CD4-positive, CD25-positive, alpha-beta regulatory T cell (primary cell): ENCODE measurements at places on chromosomes 3 and 15.

DNA sequence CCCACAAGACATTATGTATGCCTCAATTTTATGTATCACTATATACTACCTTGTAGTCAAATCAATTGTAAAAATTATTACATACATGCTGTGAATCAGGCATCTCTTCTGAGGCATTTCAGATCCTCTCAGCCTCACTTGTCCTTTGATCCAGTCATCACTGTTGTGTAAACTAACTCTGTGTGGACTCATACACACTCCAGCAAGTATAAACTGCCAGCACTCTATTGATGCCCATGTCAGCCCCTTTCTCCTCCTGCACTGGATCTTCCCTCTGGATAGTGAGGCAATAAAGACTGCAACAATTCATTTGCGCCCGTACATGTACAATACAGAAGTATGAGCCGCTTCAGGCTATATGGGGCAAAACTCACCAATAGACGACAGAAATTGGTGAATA is 364.7 kb upstream of the TGFBR2 start:
- H3K4me3 ChIP-seq: no peak overlapping the region
- H3K4me1 ChIP-seq: no peaks in the 10 kb centered on the region
- DNase-seq: no peak
- peaks cover 1% of the 10 kb centered on the region for H3K27me3 ChIP-seq
- no peaks in the 10 kb centered on the region for H3K36me3 ChIP-seq

- DNase-seq: no peak
- H3K27ac ChIP-seq: no peak overlapping the region
- no peaks in the 10 kb centered on the region for H3K27me3 ChIP-seq
- H3K4me3 ChIP-seq: no peak overlapping the region
- H3K4me1 ChIP-seq: no peaks in the 10 kb centered on the region
These were observed 193.4 kb upstream of the UBE2E1 start for GRCh38 chr3:23612296-23612891.

GRCh38 chr15:85581495-85581894 is 201.1 kb downstream of the AKAP13 start:
- H3K27me3 ChIP-seq: no peaks in the 10 kb centered on the region
- peak overlapping the region; percentile 95 for H3K4me3 ChIP-seq
- H3K27ac ChIP-seq: peak overlapping the region; percentile 90
- DNase-seq: peak; percentile 74
- H3K4me1 ChIP-seq: peaks cover 66% of the 10 kb centered on the region
- peaks cover 21% of the 10 kb centered on the region for H3K36me3 ChIP-seq

GRCh38 chr3:194075088-194075615 is 60.8 kb upstream of the HES1 start:
- peaks cover 10% of the 10 kb centered on the region for H3K4me1 ChIP-seq
- DNase-seq: no peak
- H3K27ac ChIP-seq: no peak overlapping the region
- H3K27me3 ChIP-seq: peaks cover 5% of the 10 kb centered on the region

GRCh38 chr15:85327820-85328219 is 52.6 kb upstream of the AKAP13 start:
- H3K27ac ChIP-seq: no peak overlapping the region
- no peaks in the 10 kb centered on the region for H3K27me3 ChIP-seq
- H3K36me3 ChIP-seq: no peaks in the 10 kb centered on the region
- H3K4me1 ChIP-seq: peaks cover 35% of the 10 kb centered on the region
- DNase-seq: no peak
- H3K4me3 ChIP-seq: no peak overlapping the region

DNA sequence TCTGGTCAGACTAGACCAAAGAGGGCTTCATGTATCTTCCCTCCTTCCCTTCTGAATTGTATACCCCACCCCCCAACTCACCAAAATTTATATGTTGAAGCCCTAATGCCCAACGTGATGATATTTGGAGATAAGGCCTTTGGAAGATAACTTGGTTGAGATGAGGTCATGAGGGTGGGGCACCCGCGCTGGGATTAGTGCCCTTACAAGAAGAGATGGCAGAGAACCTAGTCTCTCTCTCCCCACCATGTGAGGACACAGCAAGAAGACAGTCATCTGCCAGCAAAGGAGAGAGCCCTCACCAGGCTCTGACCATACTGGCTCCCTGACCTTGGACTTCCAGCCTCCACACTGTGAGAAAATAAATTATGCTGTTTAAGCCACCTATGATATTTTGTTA is 13.5 kb downstream of the PLCD1 start:
- H3K27ac ChIP-seq: no peak overlapping the region
- H3K4me1 ChIP-seq: no peaks in the 10 kb centered on the region
- peaks cover 51% of the 10 kb centered on the region for H3K36me3 ChIP-seq
- no peak for DNase-seq
- no peaks in the 10 kb centered on the region for H3K27me3 ChIP-seq
- no peak overlapping the region for H3K4me3 ChIP-seq

DNA sequence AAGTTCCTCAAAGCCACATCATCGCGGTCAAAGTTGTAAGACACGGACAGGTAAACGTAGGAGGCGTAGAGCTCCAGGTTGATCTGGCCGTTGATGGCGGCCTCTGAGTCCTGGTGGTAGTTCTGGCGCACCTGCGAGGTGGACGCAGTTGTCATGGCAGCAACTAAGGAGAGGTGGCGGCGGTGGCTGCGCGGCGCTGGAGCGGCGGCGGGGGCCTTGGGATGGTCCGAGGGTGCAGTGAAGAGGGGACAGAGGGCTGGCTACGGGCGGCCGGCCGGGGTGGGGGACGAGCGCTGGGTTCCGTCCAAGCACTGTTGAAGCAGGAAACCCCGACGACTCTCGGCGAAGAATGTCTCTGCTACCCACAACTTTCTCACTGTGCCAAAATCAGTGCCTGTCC is 38.9 kb downstream of the RAB7A start:
- DNase-seq: no peak
- peaks cover 4% of the 10 kb centered on the region for H3K36me3 ChIP-seq
- H3K4me3 ChIP-seq: no peak overlapping the region
- H3K27ac ChIP-seq: no peak overlapping the region

DNA sequence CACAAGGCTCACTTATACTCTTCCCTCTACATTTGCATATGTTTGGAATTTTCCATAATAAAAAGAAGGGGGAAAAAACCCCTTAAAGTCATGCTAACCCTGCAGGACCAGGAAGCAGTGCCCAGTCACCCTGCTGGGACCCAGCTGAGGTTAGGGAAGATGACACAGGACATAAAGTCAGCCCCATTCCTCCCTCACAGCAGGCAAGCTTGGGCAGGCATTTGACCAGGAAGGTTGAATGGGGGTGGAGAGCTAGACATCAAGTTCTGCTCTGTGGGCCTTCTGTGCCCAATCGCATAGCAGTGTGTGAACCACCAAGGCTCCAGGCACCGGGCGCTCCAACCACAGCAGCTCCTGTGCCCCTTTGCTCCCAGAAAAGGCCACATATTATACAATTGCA is 7.1 kb upstream of the HDAC11 start:
- no peaks in the 10 kb centered on the region for H3K27me3 ChIP-seq
- H3K4me3 ChIP-seq: no peak overlapping the region
- no peak for DNase-seq
- no peak overlapping the region for H3K27ac ChIP-seq
- H3K4me1 ChIP-seq: no peaks in the 10 kb centered on the region

DNA sequence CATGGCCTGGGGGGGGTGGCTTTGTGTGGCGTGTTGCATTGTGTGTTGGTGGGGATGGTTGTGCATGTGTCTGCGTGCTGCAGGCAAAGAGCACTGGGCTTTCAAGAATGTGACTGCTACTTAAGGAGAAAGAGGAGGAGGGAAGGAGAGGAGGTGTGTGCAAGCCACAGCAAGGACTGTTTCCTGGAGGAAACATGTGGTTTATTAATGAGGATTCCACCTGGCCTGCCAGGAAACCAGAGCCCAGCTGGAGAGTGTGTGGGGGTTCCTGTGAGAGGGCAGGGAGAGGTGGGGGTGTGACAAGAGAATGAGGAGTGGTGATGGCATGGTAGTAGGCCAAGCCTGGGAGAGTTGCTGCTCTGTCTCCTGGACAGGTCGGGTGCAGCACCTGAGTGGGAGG is 258.1 kb upstream of the ROPN1 start:
- no peak for DNase-seq
- no peaks in the 10 kb centered on the region for H3K36me3 ChIP-seq
- H3K4me3 ChIP-seq: no peak overlapping the region

DNA sequence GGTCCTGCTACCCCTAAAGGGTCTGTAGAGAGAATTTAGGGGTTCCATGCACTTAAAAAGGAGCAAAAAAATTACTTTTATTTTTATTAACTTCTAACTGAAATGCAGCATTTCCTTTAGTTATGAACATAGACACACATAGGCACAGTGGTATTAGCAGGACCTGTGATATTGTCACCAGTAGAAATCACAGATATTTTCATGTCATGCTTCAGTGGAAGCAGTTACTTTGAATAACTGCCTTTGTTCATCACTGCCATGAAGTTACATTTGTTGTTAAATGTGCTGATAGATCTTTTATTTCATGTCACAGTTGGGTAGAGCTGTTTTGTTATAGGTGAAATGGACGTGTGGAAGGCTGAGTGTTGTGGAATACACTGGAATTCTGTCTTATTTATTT is 37.4 kb downstream of the TRAK1 start:
- no peak overlapping the region for H3K27ac ChIP-seq
- H3K4me3 ChIP-seq: no peak overlapping the region
- H3K4me1 ChIP-seq: no peaks in the 10 kb centered on the region
- H3K27me3 ChIP-seq: no peaks in the 10 kb centered on the region
- peaks cover 5% of the 10 kb centered on the region for H3K36me3 ChIP-seq

DNA sequence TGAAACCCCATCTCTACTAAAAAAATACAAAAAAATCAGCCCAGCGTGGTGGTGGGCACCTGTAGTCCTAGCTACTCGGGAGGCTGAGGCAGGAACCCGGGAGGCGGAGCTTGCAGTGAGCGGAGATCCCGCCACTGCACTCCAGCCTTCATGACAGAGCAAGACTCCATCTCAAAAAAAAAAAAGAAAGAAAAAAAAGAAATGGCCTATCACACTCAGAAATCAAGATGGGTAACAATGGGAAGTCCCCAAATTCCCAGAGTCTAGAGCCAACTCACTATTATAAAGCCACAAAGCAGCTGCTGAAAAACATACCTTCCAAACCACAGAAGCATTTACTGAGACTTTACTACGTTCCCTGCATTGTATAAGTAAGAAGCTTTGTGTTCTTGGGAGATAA is 7.5 kb downstream of the HDGFL3 start:
- no peaks in the 10 kb centered on the region for H3K36me3 ChIP-seq
- H3K27me3 ChIP-seq: peaks cover 15% of the 10 kb centered on the region
- no peak overlapping the region for H3K4me3 ChIP-seq
- H3K27ac ChIP-seq: no peak overlapping the region
- no peaks in the 10 kb centered on the region for H3K4me1 ChIP-seq
- DNase-seq: no peak

DNA sequence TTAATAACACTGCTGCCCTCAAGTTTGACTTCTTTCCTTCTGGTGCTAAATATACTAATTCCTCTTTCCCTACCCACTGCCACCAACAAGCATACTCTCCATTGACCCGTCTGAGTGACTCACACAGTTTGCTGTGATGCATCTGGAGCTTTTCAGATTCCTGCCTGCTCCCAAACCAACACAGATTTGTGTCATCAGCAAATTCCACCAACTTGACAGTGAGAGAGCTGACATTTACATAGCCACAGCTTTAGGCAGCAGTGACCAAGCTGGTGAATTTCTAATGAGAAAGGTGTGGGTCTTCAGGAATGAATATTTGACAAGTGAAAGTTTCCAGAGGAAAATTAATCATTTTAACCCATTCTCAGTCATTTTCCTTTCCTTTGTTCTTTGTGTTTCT is 96.5 kb upstream of the PRICKLE2 start:
- H3K27me3 ChIP-seq: no peaks in the 10 kb centered on the region
- H3K4me1 ChIP-seq: no peaks in the 10 kb centered on the region
- H3K36me3 ChIP-seq: no peaks in the 10 kb centered on the region
- H3K27ac ChIP-seq: no peak overlapping the region

DNA sequence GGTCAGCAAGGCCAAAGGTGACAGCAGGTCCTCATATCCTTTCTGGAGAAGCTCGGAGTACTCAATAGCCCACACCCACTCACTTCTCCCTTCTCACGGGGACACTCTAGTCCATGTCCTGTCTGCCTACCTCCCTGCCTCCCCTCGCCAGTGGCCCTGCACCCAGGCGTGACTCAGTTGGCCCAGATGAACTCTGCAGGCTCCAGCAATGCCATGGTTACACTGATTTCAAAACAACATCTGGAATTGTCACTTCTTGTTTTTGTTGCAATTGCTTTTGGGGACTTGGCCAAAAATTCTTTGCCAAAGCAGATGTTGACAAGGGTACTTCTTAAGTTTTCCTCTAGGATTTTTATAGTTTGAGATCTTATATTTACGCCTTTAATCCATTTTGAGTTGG is 13.0 kb downstream of the IL16 start:
- no peaks in the 10 kb centered on the region for H3K4me1 ChIP-seq
- H3K27ac ChIP-seq: no peak overlapping the region
- no peak overlapping the region for H3K4me3 ChIP-seq
- no peaks in the 10 kb centered on the region for H3K36me3 ChIP-seq
- peaks cover 2% of the 10 kb centered on the region for H3K27me3 ChIP-seq

DNA sequence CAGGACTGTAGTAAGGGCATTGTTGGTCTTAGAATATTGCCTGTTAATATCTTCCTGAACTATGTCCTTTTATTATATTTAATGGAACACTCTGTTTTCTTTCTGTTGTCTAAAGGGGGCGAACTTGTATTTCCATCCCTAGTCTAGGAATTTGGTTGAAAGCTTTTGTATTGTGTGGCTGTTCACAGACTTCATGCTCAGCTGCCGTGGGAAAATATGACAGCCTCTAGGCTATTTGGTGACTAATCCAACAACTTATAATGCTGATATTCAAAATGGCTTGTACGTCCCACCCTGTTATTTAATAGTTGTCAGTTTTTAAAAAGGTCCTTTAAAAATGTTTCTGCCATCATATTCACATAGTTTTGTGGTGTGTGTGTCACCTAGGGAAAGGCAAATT is 202.6 kb downstream of the KLHL25 start:
- DNase-seq: no peak
- H3K27ac ChIP-seq: no peak overlapping the region
- peaks cover 11% of the 10 kb centered on the region for H3K4me1 ChIP-seq
- no peaks in the 10 kb centered on the region for H3K27me3 ChIP-seq

DNA sequence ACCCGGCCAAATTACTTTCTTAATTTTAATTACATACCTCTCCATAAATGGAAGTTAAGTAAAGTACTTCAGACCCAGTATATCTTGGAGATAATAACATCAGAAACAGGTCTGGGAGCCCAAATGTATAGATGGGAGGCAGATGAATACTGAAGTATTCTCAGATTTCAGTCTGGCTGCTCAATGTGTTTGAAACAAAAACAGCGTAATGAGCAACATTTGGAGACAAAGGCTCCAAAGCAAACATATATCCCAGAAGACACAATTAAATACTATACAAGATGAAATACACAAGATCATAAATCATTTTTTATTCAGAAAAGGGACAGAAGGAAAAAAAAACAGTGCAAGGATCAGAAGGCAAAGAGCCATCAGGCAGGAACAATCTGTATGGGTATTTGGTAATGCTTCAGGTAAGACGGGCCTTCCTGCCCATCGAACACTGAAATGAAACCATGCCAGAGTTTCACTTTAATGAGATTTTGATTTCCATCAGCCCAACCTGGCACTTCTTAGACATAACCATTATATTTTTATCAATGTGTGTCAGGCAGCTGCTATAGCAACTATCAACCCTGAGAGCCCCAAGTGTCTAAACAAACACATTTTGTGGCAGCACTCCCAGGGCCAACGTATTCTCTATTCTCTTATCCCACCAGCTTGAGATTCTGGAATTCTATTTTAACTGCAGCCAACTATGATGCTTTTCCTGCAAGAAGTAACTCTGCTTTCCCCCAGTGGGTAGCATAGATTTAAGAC is 210.8 kb downstream of the STT3B start:
- H3K27me3 ChIP-seq: no peaks in the 10 kb centered on the region
- H3K36me3 ChIP-seq: no peaks in the 10 kb centered on the region
- no peak overlapping the region for H3K27ac ChIP-seq
- no peak overlapping the region for H3K4me3 ChIP-seq
- no peak for DNase-seq
- no peaks in the 10 kb centered on the region for H3K4me1 ChIP-seq
